ENCODE measurements at places on chromosomes 6 and 20.
A peak's percentile ranks its signal among the peaks of the same experiment; 100 is the strongest.

DNA sequence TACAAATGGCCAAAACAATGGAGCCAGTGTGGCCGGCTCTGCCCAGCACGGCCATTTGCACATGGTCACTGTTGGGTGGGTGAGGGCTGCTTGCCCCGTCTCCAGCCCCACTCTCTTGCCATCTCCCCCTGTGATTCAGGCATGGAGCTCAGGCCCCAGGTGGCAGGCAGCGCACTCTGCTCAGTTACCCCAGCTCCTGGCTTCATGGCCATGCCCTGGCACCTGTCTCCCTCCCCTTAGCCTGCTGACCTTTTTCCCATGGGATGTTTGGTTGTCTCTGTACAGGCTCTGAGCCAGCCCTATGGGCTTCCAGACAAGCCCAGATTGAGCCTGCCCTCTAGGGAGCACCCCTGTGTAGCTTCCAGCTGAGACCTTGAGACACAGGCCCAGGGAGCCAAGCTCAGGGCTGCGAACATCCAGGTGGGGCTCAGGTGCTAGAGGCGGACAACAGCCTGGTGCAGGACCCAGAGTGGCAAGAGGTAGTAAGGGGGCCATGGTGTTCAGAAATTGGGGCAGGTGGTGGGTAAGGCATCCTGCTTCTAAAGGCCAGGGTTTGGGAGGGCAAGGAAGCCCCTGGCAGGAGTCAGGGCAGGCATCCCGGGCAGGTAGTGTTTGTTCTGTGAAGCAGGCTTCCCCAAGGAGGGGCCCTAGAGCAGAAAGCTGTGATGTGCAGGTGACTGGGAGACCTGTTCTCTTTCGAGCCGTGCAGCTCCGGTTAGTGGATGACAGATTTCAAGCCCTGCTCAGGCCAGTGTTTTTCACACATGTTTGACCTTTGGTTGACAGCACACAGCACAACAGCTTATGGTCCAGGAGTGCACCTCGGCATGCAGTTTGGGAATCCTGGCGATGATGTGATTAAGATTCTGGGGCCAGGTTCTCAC lies 17.7 kb downstream of the SYNJ2 start:
- DNase-seq = no peak

GRCh38 chr6:57198926-57199636 lies 23.0 kb downstream of the RAB23 start:
- DNase-seq = no peak

- DNase-seq = no peak
Observed at GRCh38 chr6:66771626-66772025, 1064.6 kb upstream of the EYS start.

- no peak for DNase-seq
Observed at GRCh38 chr6:100426744-100427338, 37.9 kb downstream of the SIM1 start.

- no peak for DNase-seq
Observed at GRCh38 chr6:104828478-104828877, 31.2 kb downstream of the HACE1 start.

DNA sequence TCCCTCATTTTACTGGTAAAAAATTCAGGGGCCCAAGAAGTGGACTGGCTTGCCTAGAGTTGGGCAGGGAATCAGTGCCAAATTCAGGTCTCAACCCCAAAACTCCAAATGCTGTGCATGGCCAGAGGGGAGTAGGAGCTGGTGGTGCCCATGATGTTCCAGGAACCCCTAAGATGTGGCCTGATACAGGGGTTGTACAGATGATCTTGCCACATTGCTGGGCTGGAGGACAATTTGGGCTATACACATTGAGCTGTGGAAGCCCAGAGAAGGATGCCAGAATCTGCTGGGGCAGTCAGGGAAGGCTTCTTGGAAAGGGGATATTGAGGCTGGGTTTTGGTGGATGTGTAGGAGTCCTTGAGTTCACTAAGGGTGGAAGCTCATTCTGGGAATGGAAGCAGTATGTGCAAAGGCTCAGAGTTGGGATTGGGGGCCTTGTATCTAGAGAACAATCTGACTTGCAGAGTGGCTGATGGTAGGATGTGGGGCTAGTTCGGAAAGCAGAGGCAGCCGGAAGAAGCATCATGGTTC lies 38.0 kb upstream of the APCDD1L start:
- no peak for DNase-seq

GRCh38 chr20:13703265-13703664 lies 64.5 kb upstream of the TASP1 start:
- DNase-seq = no peak

DNA sequence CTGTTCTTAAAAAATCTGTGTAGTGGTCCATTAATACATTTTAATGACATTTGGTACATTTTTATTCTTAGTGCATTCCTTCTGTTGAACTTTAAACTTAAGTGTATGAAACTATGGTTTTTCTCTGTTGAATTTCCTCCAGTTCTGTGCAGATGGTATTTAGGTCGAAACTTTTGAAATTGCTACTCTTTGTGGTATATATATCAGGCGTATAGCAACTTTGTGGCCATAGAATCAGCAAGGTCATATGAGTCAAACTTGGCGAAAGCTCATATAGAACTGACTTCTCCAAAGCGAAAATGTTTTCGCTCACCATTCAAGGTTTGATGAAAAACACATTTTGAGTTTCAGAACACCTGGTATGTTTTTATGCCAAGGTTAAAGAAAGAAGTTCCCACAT lies 93.7 kb downstream of the MAP3K4 start:
- no peak for DNase-seq

DNA sequence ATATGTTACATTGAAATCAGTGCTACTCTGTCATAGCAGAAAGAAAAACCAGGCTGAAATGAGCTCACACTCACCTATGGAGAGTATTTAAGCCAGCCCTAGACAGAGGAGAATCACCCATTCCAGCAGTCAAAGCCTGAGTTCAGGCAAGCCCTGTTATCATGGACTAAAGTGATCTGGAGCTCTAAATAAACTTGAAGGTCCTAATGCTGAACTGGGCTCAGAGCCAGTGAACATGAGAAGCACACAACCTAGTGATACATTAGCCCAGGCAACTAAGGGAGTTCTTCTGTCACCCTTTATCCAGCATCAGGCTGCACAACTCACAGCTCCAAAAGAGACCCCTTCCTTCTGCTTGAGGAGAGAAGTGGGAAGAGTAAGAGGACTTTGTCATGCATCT lies 425.0 kb downstream of the COL12A1 start:
- peak; percentile 22 for DNase-seq

- no peak for DNase-seq
Observed at GRCh38 chr6:125294925-125295324, 6.8 kb downstream of the HDDC2 start.

DNA sequence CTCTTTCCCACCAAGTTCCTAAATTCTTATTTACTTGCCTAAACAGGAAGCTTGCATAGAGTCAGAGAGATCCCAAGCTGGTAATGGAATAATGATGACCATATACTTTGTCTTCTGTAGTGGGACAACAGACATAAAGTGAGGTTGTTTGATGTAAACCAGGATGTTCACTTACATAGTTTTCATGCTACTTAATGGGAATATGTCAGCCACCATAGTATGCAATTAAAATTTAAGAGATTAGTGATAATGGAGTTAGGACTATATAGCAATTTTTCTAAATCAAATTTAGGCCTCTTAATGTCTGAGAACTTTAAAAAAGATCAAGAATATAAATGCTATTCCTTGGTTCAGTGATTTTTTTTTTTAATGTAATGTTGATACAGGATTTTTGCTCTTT lies 180.6 kb downstream of the BCKDHB start:
- no peak for DNase-seq

GRCh38 chr20:20338133-20338730 lies 29.7 kb upstream of the INSM1 start:
- DNase-seq = no peak

DNA sequence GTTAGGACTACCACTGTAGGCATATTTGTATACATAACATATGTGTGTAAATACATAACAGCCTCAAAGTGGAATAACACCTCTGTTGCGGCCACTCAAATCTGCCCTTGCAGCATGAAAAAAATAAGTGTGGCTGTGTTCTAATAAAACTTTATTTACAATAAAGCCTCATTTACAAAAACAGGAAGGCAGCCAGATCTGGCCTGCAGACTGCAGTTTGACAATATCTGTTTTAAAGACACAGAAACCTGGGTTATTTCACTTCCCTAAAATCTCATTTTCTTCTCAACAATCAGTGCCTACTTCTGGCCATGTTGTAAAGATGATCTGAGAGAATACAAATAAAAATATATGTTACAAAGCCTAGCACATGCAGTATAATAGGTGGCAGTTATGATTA lies 53.9 kb upstream of the SCML4 start:
- no peak for DNase-seq

- DNase-seq = no peak
Observed at GRCh38 chr6:73832313-73832712, 136.3 kb downstream of the CD109 start.

GRCh38 chr6:14316651-14317386 lies 199.2 kb downstream of the CD83 start:
- no peak for DNase-seq

DNA sequence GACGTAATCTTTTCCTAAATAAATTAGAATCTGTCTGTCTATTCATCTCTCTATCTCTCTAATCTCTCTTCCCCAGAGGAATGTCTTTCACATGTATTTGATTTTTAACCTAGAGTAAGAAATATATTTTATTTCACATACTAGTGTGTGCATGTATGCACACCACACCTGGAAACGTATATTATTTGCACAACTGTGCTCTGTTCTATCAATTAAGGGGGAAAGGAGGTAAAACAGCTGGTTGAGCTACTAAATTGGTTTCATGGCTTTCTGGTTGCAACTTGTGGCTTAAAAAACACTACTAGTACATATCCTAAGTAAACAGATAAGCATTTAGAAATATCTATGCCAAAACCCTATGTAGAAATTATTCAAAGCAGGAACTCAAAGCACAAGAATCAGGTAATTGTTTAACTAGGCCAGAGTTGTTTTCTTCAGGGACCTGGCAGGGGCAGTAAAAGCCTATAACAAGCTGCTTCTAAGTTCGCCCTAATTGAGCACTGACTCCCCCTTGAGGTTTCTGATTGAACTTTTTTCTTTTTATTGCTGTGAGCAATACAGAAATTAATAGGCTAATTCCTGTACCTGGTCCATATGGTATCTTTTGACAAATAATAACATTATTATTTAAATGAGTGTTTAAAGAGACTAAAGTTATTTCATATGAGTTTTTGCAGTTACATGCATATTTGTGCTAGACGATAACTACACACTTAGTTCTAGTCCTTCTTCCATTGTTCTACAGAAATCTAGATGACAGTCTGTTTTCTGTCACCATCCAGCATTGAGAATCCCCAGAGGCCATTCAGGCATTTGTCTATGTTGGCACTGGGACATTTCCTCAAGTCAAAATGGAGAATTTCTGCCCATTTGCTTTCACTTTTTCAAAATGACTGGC lies 88.6 kb downstream of the MCHR2 start:
- DNase-seq = peak; percentile 43

GRCh38 chr6:121865811-121866210 lies 430.4 kb downstream of the GJA1 start:
- no peak for DNase-seq

DNA sequence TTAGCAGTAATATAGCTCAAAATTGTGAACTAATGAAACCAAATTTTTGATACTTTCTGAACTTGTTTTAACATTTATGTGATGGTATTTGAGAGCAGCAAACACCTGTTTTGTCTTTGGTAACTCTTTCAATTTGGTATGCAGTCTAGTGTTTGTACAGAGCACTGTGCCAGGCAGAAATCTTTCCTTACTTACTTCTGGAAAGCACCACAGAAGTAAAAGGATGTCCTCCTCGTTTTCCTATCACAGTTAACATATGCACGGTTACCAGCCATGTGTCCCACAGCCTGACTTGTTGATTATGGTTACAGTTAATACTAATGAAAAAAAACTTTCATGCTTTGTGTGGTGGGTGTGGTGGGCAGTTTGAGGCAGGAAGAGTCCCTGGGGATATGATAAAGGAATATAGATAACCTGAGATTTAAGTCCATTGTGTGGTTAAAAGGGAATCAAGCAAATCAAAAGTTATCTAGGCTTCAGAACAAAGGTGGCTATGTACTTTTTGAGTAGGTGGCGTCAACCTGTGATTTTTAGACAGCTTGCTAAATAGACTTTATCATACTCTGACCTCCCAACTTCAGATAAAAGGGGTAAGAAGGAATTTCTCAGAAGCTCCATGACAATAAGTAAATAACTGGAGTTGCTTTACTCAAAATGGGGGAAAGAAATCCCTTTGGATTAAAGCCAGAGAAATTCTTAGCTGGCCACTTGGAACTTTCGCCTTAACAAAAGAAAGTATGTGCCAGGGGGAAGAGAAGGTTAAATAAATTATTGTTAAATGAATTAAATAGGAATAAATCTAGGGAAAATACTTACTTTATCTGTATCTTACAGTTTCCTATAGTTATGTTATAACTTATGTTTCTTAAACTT lies 20.1 kb upstream of the COL10A1 start:
- no peak for DNase-seq

DNA sequence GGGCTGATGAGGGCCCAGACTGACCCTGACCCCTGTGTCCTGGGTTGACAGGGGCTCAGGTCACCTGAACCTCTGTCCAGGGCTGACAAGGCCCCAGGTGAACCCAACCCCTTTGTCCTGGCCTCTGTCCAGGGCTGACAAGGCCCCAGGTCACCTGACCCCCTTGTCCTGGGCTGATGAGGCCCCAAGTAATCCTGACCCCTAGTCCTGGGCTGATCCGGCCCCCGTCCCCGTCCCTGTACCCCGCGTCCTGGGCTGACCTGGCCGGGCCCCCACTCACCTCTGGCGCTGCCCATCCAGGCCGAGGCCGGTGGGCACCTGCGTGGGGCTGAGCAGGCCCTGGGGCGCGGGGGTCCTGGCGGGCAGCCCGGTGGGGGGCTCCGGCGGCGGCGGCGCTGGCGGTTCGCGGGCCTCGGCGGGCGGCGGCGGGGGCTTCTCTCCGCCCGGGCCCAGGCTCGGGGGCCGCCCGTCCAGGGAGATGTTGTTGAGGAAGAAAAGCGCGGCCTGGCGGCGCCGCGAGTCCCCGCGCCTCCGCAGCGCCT lies 379 bp downstream of the CABLES2 start:
- no peak for DNase-seq

DNA sequence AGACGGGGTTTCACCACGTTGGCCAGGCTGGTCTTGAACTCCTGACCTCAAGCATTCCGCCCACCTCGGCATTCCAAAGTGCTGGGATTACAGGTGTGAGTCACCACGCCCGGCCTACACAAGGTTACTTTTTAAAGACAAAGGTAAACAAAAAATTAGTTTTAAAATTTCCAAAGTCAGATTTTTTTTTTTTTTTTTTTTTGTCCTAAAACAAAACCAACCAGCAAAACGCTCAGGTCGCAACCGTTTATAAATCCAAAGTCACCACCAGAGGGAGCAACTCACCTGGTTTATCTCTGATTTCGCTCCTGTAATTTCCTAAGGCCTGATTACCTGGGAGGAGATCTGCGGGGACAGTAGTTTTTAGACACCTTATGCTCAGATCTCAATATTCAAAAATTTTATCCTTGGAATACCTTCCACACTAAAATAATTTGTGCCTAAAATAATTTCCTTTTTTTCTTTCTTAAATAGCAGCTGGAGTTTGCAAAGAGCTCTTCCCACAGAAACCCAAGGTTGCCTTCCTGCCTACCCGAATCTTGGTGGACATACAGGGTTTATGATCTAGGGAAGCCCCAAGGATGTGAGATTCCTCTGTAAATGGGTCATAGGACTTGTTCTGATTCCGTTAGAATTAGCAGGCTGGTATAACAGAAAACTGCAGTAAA lies 19.8 kb upstream of the TREM1 start:
- DNase-seq = peak; percentile 23

- DNase-seq = no peak
Observed at GRCh38 chr6:136989571-136990241, 55.1 kb downstream of the IL20RA start.
